Gastroesophageal sphincter (tissue), 4 donors: ENCODE measurements at places on chromosomes 7 and 10. TPM values are rescaled to one million over a fixed set of nuclear protein-coding genes. Genes with fewer than 3 reads are reported as not detected.

VSTM2A gene
- total RNA-seq: 0.81 TPM

- H3K36me3 ChIP-seq: no peaks in the 10 kb centered on the region
- ATAC-seq: no peak
- no peak overlapping the region for H3K4me3 ChIP-seq
Measured at GRCh38 chr7:40808378-40808942, 673.7 kb downstream of the SUGCT start.

GRCh38 chr10:73446926-73447325 lies 13.6 kb upstream of the MSS51 start:
- no peak overlapping the region for H3K4me3 ChIP-seq
- no peaks in the 10 kb centered on the region for H3K27me3 ChIP-seq
- H3K27ac ChIP-seq: no peak overlapping the region
- H3K4me1 ChIP-seq: no peaks in the 10 kb centered on the region

DNA sequence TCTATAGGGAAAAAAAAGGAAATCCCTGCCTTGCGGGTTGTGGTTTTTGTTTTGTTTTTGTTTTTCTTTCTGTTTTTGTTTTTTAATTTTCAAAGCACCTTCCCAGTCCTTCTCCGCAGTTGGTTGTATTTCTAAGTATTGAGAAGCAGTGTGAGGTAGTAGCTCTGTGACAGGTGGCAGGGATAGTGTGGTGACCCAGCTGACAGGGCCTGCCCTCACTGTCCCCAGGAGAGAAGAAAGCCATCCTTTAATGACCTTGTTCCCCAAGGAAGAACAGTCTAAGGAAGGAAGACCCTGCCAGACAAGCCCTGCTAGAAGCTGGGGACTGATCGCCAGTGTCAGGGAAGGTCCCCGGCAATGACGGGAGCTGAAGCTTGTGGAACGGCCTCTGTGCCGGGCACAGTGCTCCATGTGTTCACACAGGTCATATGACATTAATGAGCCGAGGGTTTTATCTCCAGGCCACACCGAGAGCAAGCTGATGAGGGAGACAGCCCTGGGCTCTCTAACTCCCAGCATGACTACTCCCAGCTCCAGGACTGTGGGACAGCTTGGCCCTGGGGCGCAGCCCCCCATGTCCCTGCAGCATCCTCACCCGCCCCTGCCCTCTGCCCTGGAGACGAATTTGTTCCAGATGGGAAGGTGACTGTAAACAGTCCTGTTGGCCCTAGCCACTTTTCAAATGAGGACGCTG lies 69.0 kb upstream of the LRRC18 start:
- H3K36me3 ChIP-seq: no peaks in the 10 kb centered on the region
- H3K4me1 ChIP-seq: peaks cover 5% of the 10 kb centered on the region
- no peak overlapping the region for H3K27ac ChIP-seq
- no peak overlapping the region for H3K4me3 ChIP-seq

CADPS2 gene
- 117 TPM for total RNA-seq

DNA sequence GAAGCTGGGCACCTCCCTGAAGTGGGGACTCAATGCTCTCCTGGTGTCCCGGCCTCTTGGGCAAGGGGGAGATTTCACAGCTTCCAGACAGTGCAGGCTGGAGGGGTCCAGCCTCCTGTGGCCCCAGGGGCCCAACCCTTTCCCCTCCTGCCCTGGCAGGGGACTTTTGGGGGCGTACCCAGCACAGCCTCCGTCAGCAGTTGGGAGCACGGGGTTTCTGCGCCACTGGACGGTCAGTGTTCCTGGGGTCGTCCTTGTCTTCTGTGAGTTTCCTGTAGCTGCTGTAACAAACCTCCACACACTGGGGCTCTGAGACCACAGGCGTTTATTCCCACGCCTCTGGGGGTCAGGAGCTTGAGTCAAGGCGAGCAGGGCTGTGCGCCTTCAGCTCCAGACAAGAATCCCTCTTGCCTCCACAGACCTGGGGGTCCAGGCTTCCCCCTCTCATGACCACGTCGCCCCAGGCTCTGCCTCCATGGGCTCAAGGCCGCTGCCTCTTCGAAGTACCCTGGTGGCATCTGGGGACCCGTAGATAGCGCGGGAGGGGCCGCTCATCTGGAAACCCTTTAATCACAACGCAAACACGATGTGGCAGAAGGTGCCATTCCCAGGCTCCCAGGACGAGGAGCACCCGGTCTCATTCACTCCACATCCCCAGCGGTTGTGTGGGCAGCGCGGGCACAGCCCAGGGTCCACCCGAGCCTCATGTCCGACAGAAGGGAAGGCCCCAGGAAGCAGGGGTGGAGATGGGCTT lies 14.0 kb downstream of the PWWP2B start:
- ATAC-seq: no peak
- peak overlapping the region; percentile 88 for H3K27ac ChIP-seq
- H3K4me1 ChIP-seq: peaks cover 93% of the 10 kb centered on the region
- no peaks in the 10 kb centered on the region for H3K27me3 ChIP-seq

DYNC1I1 gene
- 23.8 TPM for total RNA-seq
